ENCODE measurements at places on chromosomes 13 and 19.

DNA sequence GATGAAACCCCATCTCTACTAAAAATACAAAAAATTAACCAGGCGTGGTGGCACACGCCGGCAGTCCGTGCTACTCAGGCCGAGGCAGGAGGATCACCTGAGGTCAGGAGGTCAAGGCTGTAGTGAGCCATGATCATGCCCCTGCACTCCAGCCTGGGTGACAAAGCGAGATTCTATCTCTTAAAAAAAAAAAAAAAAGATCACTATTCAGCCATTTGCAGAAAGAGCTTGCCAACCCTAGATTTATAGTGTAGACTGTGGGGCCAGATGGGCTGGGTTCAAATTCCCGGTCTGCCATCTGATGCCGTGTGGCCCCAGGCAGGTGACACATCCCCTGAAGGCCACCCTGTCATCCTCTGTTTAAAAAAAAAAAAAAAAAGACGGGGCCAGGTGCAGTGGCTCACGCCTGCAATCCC lies 28.9 kb downstream of the SMIM24 start:
- DNase-seq = no peak

DNA sequence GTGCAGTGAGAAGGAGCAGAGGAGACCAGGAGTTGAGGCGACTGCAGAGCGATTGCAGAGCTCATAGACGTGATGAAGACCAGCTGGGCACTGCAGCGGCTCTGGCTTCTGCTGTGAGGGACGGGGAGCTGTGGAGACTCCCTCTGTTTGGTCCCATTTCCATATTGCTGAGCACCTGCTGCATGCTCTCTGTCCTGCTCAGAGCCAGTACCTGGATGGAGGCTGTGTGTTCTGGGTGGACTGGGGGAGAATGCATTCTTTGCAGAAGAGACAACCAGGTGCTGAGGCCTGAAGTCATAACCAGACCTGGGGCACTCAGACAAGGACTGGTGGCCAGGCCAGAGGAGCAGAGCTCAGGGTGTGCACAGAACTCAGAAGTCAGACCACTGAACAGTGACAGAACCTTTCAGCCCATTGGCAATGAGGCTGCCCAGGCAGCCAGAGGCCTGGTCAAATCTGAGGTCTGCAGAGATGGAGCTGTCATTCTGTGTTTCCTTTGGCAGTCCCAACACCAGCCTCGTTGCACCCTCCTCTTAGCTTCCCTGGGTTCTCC lies 1.3 kb upstream of the A1BG start:
- DNase-seq = no peak

- no peak for DNase-seq
These were observed 88.8 kb downstream of the FNDC3A start for GRCh38 chr13:49064476-49064875.

DNA sequence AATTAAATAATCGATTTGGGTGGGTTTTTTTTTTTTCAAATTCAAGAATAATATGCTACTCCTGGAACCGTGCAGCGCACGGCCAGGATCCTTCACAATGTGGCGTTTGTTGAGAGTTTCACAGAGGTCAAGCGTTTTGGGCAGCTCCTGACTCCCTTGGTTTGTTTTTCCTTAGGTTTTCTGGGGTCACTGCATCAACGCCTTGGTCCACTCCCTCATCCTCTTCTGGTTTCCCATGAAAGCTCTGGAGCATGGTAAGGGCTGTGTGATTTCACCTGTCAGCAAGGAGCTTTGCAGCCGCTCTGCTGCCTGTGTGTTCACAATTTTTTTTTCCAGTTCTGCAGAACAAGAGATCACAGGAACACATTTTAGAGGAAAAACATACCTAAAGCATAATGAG lies 212.4 kb downstream of the SHISA2 start:
- no peak for DNase-seq

- DNase-seq = no peak
These were observed 342.5 kb downstream of the SPRY2 start for GRCh38 chr13:79998381-79998880.

DNA sequence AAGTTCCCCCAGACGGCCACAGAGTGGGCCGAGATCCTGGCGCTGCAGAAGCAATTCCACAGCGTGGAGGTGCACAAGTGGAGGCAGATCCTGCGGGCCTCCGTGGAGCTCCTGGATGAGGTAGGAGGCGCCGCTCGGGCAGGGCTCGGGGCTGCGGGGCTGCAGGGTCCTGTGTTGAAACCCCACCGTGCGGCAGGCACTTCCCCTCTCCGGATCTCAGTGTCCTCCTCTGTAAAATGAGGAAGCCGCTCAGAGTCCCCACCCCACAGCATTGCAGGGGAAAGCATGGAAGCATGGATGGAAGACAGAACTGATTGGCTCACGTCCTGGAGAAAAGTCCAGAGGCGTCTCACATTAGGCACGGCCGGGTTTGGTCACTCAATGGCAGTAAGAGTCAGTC lies 6.8 kb upstream of the SCN1B start:
- no peak for DNase-seq

DNA sequence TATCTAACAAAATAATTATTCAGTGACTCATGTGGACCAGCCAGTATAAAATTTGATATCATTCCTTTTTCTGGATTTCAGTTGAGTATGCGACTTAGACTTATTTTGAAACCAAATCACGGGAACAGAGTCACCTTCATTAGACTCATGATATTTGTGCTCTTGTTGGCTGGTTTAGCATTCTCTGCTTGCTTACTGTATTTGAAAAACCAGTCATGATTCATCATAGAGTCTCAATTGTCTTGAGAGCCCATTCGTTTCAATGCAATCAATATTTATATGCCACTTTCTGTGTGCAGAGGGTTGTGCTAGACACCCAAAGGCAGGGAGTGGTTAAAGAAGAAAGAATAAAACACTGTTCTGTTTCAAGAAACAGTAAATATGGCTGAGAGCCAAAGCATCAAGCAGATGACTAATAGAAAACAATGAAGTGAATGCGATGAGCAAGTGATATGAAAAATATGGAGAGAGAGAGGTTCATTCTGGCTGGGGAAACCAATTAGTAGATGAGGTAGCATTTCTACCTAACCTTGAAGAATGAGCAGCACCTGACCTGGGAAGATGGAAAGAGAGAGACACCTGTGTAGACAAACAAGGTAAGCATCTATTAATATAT lies 99.6 kb upstream of the MBNL2 start:
- no peak for DNase-seq

DNA sequence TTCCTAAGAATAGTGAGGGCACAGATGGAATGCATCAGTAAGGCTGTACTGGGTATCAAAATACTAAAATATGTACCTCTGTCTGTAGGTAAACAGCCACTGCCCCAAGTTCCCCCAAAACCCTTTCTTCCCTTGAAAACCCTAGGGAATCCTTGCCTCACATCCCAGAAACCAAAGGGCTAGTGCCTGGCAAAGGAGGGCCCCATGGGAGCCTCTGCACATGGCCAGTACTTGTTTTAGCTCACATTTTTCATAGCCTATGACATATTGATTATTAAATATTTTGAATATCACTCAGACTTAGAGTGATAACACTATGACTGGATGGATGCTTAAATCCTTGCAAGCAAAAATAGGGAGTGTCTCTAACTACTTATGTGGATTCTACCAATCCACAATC lies 237.1 kb downstream of the LHFPL6 start:
- no peak for DNase-seq

DNA sequence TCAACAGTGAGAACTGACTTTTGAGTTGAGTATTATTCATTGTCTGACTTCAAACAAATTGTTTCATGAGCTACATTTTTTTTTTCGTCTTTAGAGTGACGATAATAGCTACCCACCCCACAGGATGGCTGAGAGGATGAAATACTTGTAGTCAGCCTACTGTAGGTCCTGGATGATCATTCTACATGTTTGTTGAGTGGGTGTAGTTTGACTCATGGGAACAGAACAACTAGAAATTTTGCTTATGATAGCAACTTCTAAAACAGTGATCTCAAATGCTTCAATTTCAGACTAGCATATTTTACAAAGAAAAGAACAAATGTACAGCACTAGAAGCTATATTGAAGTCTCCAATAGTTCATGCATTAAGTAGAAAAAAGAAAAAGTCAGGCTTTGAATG lies 651.8 kb downstream of the PCDH9 start:
- DNase-seq = no peak

GRCh38 chr13:105441051-105441750 lies 1094.3 kb downstream of the EFNB2 start:
- no peak for DNase-seq

DNA sequence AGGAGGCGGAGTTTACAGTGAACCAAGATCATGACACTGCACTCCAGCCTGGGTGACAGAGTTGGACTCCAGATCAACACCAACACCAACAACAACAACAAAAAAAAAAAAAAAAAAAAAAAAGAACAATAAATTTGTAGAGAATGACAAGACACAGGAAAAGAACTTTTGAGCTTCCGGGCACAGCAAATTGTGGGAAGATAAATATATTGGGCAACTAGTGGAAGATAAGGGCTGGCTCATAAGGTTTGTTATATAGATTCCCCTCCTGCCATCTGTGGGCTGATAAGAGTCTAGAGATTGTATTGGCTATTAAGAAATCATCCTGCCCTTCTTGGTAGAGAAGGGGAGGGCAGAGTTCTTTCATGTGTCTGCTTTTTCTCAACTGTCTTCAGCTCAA lies 33.1 kb upstream of the CYP2S1 start:
- no peak for DNase-seq

- DNase-seq = no peak
These were observed 608 bp downstream of the CNN2 start for GRCh38 chr19:1026783-1027649.

DNA sequence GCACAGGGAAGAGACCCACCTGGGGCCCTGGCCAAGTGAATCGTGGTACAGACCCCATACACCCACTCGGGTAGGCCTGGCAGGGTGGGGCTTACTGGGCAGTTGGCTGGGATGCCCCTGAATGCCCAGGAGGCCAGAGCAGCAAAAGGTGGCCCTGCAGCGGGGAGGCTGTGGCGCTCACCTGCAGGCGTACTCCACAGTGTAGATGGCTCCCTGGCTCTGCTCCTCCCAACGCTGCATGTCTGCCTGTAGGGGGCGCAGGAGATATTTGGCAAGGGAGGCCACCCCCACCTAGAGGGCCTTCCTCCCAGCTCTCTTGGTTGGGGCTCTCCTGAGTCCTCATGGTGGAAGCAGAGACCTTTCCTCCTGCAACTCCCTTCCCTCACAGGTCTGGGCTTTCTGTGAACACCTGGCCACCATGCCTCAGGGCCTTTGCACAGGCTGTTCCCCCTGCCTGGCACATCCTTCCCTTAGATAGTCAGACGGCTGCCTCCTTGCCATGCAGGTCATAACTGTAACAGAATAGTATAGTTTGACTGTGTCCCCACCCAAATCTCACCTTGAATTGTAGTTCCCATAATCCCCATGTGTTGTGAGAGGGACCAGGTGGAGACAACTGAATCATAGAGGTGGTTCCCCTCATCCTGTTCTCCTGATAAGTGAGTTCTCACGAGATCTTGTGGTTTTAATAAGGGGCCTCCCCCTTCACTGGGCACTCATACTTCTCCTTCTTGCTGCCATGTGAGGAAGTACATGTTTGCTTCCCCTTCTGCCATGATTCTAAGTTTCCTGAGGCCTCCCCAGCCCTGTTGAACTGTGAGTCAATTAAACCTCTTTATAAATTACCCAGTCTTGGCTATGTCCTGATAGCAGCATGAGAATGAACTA lies 5.9 kb downstream of the BORCS8 start:
- DNase-seq = peak; percentile 90

DNA sequence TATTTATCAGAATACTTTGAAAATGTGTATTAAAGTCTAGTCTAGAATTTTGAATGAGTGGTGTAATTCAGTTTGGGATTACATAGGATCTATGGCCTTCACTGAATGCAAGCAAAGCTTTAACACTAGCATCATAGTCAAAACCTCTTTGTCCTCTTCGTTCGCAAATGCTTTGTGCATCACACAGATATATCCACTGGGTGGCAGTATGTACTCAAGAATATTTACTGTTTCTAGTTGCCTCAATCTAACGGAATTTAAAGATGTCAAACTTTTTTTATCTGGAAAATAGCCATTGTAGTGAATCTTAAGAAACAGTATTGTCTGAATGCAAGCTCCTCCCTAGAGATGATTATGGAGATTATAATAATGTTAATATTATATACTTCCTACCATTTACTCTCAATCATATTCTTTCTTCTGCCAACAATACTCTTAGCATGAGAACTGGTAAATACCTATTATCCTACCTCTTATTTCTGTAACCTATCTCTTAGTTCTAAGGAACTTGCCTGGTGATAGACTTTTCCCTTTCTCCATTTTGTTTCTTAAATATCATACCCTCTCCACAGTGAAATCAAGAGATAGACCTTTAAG lies 25.8 kb downstream of the LACC1 start:
- peak; percentile 87 for DNase-seq

DNA sequence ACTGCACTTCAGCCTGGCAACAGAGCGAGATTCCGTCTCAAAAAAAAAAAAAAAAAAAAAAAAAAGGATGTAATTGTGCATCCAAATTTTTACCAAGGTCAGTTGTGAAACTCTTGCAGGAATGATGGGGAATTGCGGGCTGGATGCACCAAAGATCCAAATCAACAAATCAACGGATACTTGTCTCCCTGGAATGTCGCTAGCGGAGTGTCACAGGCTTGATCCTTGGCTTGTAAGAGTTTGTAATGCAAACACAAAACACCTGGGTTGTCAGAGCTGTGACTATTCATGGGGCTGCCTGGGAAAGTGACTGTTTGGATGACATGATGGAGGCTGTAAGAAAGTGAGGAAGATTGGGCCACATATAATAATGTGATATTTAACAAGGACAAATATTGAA lies 4.2 kb downstream of the KANK3 start:
- DNase-seq = no peak

DNA sequence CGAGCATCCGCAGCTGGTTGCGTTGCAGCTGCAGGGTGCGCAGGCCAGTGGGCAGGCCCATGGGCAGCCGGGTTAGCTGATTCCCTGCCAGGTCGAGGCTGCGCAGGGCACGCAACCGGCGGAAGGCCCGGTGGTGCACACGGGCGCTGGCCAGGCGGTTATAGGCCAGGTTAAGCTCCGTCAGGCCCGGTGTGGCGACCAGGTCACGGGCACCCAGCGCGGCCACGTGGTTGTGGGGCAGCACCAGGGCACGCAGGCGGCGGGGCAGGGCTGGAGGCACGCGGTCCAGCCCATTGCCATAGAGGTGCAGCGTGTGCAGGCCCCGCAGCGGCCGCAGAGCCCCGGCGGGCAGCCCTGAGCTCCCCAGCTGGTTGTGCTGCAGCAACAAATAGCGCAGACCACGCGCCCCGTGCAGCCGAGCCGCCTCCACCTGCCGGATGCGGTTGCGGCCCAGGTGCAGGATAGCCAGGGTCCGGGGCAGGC lies 5.3 kb downstream of the PODNL1 start:
- no peak for DNase-seq

DNA sequence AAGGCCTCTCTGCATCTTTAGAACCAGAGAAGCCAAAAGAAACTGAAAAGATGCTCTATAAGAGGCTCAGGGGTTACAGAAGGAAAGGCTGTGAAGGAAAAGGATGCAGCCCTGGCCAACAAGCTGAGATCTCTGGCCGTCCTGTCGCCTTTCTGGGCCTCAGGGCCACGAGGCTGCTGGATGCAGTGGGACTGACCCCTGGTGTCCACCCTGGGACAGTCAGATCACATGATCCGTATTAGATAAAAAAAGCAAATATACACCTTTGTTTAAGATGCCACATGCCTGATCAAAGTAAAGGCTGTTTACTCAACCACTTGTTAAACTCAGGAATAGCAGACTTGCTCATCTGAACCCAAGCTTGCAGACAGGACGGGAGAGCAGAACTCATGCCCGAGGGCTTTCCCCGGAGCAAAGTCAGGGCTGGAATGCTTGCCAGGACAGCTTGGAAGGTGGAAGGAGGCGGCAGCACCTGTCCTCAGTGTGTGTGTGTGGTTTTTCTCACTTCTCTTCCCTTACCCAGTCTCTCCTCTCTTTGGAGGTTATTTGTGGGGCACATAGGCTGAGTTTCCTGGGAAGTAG lies 206.5 kb upstream of the TSHZ3 start:
- no peak for DNase-seq

GRCh38 chr19:11194656-11195558 lies 2.4 kb downstream of the KANK2 start:
- no peak for DNase-seq

All from NCI-H82 (cell line).